Astrocyte (in vitro differentiated cells and primary cell): ENCODE measurements at places on chromosomes 1 and 21. TPM values are rescaled to one million over a fixed set of nuclear protein-coding genes. Genes with fewer than 3 reads are reported as not detected.
A peak's percentile ranks its signal among the peaks of the same experiment; 100 is the strongest.

DNA sequence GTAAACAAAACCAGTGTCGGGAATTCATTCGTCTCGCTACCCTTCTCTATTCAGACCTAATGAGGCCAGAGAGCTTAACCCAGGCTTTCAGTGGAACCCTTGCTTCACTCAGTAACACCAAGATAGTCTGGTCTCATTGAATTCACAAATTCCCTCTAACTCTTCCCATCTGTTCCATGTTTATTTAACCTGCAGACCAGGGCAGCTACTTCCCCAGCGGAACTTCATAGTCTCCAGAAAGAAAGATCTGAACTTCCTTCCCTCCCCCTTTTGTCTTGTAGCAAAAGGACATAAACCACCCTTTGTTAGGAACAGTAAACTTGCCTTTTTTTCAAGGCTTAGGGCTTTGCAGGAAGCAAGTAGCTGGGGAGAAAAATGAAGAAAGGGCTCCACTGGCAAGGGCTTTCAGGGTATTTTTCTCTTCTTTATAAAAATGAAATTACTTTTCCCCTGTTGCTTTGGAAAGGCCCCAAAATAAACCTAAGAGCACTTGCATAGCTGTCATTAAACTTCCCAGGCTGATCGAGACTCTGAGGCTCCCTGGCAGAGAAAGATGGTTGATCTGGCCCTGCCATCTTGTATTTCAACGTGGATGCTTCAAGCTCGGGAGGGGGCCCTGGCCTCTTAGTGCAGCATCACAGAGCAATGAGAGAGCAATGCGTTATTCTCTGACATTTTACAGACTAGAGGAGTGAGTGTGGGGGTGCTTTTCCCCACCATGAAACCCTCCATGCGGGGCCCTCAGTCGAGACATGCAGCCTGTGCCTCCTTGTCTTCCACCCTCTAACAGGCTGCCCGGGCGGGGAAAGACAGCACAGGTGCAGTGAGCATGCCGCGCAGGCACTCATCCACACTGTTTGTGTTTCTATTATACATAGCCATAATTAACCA lies 30.0 kb downstream of the MIS18A start:
- H3K36me3 ChIP-seq, result no peaks in the 10 kb centered on the region
- DNase-seq, result no peak
- H3K4me3 ChIP-seq, result no peak overlapping the region
- H3K4me1 ChIP-seq, result peaks cover 5% of the 10 kb centered on the region

- no peaks in the 10 kb centered on the region for H3K27me3 ChIP-seq
- H3K27ac ChIP-seq, result no peak overlapping the region
- no peaks in the 10 kb centered on the region for H3K4me1 ChIP-seq
- no peaks in the 10 kb centered on the region for H3K36me3 ChIP-seq
- no peak overlapping the region for H3K4me3 ChIP-seq
- DNase-seq, result no peak
Observed at GRCh38 chr1:166626711-166627110, 212.6 kb upstream of the POGK start.

DNA sequence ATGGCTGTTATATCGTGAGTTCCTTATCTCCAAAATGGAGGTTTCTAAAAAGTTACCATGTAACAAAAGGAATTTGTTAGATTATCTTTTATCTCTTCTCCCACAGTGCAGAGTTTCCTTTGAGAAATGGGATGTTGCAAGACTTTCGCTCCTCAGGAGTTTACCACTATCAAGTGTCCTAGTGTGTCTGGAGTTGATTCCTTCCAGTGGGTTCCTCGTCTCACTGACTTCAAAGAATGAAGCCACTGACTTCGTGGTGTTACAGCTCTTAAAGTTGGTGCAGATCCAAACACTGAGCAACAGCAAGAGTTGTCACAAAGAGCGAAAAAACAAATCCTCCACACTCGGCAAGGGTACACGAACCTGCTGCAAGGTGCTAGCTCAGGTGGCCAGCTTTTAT lies 37.0 kb downstream of the SPAG17 start:
- peak; percentile 45 for DNase-seq
- H3K27ac ChIP-seq, result no peak overlapping the region
- no peaks in the 10 kb centered on the region for H3K4me1 ChIP-seq
- no peaks in the 10 kb centered on the region for H3K36me3 ChIP-seq
- no peak overlapping the region for H3K4me3 ChIP-seq
- H3K27me3 ChIP-seq, result no peaks in the 10 kb centered on the region

DNA sequence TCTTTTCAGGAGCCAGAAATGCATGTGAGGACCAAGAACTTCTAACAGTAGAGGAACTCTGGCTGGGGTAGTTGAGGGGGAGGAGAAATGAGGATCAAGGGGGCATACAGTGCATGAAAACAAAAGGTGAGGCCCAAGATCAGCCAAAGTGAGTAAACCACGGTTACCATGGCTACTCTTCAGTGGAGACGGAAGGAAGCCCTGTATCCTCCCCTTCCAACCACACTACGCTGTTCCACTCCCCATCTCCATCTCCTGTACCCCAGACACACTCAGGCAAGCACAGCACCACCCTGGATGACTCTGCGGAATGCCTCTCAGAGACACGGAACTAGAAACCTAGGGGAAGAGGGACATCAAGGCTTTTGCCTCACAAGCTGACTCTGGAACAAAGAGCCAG lies 157.6 kb upstream of the CAMK1G start:
- no peak overlapping the region for H3K4me3 ChIP-seq
- peaks cover 4% of the 10 kb centered on the region for H3K27me3 ChIP-seq
- no peak overlapping the region for H3K27ac ChIP-seq
- DNase-seq, result no peak
- H3K4me1 ChIP-seq, result no peaks in the 10 kb centered on the region

Gene GCSAML
- total RNA-seq, result 0.14 TPM in 1 of 2 replicates, not detected in the other

Gene NBPF10
- 3.3 and 3.4 TPM in 2 replicates for total RNA-seq
